H1 (cell line): ENCODE measurements at places on chromosomes 6 and 20.

DNA sequence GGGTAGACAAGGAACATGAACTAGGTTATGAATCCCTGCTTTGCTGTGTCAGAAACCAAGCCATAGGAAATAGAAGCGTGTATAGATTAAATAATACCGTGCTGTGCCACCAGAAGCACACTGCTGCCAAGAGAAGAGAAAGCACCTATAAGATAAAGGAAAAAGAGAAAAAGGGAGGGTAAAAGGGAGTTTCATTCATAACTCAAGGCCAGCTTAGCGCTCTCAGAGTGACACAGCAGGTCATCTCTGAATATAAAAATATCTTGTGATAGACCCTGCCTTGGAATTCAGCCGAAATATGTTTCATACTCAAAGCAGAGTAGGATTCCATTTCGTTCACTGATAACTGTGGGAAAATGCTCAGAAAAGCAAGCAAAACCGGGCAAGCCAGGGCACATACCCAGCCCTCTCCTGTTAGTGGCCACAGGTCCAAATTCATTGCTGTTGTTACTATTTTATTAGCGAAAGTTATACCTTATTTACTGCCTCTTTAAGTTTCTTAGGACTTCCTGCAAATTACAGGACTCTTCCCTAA lies 8.7 kb downstream of the JAG1 start:
- no peak for DNase-seq
- H3K27me3 ChIP-seq: no peaks in the 10 kb centered on the region
- no peak overlapping the region for H3K4me3 ChIP-seq

DNA sequence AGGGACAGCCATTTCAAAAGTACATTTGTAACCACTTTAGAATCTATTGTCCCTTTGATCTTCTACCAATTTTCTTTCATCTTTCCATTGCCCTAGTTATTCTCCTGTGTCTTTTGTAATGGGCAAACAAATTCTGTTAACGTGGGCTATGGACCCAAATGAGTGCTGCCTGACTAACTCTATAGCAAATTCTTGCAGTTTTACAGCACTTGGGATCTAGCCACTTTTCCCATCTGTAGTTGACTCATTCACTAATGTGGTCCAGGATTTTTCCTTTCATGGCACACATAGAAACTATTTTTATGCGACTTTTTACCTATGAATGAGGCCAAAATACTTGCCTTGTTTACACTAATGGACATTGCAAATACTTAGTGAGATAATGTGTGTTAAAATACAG lies 52.0 kb downstream of the GRIK2 start:
- no peaks in the 10 kb centered on the region for H3K27me3 ChIP-seq
- H3K36me3 ChIP-seq: no peaks in the 10 kb centered on the region
- H3K4me1 ChIP-seq: no peaks in the 10 kb centered on the region
- no peak overlapping the region for H3K4me3 ChIP-seq
- H3K27ac ChIP-seq: no peak overlapping the region
- DNase-seq: no peak

DNA sequence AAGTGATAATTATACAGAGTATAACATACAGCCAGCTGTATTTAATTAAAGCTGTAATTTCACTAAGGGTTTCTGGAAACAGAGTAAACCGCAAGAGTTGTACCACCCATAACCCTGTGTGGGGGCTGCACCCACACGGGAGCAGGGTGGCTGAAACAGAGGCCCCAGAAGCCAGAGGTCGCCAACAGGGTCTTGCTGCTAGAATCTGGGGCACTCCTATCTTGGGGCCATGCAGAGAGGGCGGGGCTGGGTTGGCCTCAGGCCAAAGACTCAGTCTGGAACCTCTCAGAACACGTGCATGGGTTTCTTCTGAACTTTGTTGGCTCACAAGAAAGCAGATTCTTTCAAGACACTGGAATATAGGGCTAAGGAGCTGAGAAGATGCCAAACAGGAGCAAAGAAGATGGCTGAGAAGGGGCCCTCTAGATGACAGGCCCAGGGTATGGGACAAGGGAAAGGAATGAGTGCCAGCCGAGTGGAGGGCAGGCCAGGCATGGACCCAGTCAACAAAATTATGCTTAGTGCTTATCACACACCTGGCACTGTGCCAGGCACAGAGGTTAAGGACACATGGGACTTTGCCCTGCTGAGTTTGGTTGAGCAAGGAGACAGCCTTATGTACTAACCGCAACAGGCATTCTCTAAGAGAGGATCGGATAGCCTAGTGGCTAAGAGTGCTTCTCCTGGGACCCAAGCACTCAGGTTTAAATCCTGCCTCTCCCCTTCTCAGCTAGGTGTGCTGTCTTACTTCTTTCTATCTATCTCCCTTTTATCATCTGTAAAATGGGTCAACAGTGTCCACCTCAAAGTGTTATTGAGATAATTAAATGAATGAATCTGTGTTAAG lies 96.6 kb upstream of the FOXP4 start:
- no peaks in the 10 kb centered on the region; the same call in 1 of the 2 replicates for H3K4me1 ChIP-seq
- no peak for DNase-seq
- no peak overlapping the region for H3K4me3 ChIP-seq
- H3K36me3 ChIP-seq: no peaks in the 10 kb centered on the region
- no peak overlapping the region for H3K27ac ChIP-seq
- H3K27me3 ChIP-seq: peaks cover 7% of the 10 kb centered on the region

- no peaks in the 10 kb centered on the region for H3K27me3 ChIP-seq
- H3K36me3 ChIP-seq: no peaks in the 10 kb centered on the region
- H3K27ac ChIP-seq: no peak overlapping the region
These were observed 46.4 kb downstream of the CNR1 start for GRCh38 chr6:88119769-88120168.

DNA sequence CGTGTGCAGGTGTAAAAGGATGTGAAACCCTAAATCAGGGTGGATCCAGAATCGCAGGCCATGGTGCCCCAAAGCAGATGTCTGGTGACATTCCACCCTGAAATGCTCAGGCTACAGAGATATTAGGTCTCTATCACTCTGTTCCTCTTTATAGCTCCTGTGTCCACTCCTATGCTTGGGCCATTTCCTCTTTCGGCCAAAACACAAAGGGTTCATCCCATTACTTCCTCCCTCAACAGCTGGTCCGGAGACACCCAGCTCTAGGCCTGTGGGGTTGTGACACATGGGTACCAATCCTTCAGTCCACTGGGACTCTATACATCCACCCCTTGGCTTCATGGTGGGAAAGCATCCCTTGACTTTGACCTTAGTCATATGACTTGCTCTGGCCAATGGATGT lies 1.7 kb upstream of the SIGLEC1 start:
- H3K36me3 ChIP-seq: no peaks in the 10 kb centered on the region
- no peak overlapping the region for H3K4me3 ChIP-seq
- H3K27ac ChIP-seq: no peak overlapping the region
- no peaks in the 10 kb centered on the region for H3K4me1 ChIP-seq
- no peaks in the 10 kb centered on the region for H3K27me3 ChIP-seq
